Activated CD4-positive, alpha-beta T cell treated with anti-CD3 and anti-CD28 coated beads for 24 hours (primary cell): ENCODE measurements at places on chromosomes 6 and 20.

DNA sequence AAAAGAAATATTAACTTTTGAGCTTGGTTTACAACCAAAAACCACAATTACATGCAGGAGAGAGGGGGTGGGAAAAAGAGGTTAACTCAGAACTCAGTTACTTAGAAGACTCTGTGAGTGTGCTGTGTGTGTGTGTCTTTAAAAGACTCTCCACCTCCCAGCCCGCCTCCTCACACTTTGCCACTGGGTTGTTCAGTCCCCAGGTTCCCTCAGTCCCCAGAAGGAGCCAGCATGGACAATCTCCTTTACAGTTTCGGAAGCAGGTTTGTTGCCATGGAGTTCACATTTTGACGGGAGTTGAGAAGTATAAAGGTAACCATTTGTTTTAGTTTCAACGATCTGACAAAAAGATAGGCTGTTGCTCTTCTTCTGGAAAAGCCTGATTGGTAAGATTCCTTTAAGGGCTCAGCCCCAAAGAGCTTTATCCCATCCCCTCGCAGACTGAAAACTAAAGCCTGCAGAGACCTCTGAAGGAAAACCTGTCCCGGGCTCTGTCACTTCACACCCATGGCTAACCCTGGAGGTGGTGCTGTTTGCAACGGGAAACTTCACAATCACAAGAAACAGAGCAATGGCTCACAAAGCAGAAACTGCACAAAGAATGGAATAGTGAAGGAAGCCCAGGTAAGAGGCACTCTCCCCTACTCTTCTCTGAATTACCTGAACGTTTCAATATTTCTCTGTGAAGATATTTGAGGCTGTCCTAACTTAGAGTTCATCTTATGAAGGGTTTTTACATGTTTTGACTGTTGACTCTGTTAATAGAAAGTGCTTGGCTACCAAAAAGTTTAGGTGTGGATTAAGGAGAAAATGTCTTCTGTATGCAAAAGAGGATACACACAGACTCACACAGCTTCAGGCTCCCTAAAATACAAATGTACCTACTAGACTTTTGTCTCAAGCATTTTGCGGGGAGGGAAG, at the start of gene SPTLC3:
Gene SPTLC3, plus strand, starts transcription at position 212 of the 921 bp plus-strand sequence. Its CDS starts 296 bp downstream, at position 508.
- no peak for DNase-seq

- no peak for DNase-seq
Observed at GRCh38 chr6:35602133-35602946, 86.4 kb downstream of the FKBP5 start.

- DNase-seq, result no peak
Observed at GRCh38 chr6:109498052-109498451, 15.0 kb upstream of the ZBTB24 start.

DNA sequence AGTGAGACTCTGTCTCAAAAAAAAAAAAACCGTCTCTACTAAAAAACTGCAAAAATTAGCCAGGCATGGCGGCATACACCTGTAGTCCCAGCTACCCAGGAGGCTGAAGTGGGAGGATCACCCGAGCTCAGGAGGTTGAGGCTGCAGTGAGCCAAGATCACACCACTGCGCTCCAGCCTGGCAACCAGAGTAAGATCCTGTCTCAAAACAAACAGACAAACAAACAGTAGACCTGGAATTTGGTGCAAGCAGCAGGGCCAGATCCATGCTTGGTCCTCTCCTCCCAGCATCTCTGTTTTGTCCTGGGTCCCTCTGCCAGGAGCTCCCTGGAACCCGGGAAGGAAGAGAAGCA, 11.6 kb downstream of the RIPOR3 start:
- no peak for DNase-seq

DNA sequence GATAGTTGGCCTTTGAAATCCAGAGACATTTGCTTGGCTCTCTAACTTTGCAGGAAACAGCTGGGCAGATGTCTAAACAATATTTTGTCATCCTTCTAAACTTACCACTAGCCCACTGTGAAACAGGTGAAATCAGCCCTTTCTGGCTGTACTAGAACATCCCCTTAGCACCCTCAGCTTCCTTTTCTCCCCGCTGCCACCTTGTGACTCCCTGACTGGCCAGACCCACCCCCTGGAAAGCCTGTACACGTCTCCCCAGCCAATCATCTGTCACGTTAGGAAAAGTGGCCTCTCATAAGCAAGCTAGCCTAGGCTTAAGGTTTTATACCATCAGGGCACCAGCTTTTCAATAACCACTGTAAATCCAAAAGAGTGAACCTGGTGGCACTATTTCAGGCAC, 88.6 kb upstream of the E2F3 start:
- no peak for DNase-seq

DNA sequence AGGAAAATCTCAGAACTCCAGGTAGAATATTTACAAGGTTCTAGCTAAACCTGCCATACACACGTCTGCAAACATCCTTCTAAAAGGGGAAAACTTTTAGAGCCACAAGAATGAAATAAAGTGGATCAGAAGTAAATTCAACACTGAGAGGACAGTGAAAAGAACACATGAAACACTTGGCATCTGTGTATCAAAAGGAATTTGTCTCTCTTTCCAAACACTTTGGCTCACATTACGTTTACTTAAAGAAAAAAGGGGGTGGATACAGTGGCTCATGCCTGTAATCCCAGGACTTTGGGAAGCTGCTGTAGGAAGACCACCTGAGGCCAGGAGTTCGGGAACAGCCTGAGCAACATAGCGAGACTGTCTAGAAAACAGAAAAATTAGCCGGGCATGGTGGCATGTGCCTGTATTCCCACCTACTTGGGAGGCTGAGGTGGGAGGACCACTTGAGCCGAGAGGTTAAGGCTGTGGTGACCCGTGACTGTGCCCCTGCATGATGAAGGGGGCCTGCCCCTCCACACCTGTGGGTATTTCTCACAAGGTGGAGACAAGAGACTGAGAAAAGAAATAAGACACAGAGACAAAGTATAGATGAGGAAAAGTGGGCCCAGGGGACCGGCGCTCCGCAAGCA, 35.4 kb downstream of the NINL start:
- no peak for DNase-seq

DNA sequence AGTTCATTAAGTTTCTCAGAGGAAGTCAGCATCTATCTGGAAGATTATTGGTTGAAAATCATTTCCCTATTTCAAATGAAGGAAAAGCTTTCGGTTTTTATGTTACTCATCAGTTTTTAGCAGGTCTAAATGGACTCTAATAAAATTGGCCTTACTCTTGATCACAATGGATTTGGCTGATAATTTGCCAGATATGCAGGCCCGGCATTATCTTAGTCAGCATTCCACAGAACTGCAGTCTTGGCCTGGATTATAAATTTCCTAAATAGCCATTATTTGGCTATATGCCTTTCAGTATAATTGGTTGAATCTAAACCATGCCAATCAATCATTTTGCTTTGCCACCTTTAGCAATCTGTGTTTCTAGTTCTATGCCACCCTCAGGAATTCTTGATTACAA, 91.7 kb upstream of the KCNQ5 start:
- no peak for DNase-seq

- DNase-seq, result no peak
Observed at GRCh38 chr6:121090492-121090891, 243.8 kb downstream of the TBC1D32 start.

DNA sequence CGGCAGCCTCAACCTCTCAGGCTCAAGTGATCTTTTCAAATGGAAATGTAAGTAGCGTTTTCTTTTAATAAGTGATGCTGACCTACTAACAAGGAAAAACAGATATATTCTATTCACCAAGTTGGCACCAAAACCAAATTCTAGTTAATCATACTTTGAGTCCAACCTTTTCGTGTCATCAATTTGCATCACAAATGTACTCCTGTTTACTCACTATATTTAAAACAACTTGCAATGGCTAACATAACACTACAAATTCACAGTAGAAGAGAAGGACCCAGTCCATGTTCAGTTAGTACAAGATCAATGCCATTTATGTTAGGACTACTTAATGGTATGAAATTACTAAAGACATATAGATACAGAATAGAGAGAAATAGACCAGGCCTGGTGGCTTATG, 50.0 kb downstream of the MDN1 start:
- no peak for DNase-seq

GRCh38 chr6:91743756-91744155, 1156.9 kb upstream of the MAP3K7 start:
- DNase-seq, result no peak

DNA sequence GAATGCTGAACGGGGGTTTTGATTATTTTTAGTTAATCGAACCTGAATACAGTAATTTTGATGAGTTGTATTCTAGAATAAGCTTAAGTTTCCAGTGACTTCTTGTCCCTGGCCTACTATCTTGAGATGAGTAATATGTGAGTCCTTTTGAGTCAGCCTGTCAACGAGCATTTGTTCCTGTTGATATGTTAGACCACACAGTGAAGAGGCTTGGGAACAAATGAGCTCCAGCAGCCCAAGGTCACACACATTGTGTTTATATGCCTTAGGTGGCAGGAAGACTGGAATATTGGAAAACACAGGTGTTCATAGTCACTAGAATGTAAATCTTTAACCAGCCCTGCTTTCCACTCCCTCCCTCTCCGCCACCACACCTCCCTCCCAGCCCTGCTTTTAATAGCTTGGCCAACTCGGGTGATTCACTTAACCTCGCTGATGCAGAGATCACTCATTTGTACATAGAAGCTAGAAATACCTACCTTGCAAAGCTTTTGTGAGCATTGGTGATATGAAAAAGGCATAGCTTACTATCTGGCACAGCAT, 9.1 kb downstream of the SMPDL3A start:
- no peak for DNase-seq

DNA sequence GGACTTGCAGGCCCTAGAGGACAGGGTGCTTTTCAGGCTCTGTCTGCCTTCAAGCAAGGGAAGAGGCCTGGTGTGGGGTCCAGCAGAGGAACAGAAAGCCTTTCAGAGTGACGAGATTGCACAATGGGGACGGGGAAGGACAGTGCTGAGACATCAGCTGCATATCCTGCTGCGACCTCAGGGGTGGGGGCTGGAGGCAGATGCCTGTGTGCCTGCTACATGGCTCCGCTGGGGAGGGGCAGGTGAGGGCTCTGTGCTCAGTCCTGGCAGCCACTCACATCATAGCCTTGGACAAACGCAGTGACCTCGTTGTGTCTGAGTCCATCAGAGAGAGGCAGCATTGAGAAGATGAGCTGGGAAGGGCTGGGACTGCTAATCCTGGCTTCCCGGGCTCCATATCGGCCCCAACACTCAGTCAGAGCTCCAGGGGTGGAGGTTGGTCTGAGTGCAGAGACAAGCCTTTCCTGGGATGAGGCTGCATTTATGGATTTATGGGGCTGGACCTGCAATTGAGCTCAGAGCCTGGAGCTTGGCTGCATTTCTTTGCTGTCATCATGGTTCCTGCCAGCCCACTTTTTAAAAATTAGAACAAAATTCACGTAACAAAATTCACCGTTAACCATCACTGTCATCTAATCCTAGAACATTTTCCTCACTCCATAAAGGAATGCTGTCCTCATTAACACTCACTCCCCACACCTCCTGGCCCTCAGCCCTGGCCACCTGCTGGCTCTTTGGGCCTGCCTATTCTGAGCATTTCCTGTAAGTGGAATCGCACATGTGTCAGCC, 196.9 kb upstream of the SLC24A3 start:
- DNase-seq, result no peak

DNA sequence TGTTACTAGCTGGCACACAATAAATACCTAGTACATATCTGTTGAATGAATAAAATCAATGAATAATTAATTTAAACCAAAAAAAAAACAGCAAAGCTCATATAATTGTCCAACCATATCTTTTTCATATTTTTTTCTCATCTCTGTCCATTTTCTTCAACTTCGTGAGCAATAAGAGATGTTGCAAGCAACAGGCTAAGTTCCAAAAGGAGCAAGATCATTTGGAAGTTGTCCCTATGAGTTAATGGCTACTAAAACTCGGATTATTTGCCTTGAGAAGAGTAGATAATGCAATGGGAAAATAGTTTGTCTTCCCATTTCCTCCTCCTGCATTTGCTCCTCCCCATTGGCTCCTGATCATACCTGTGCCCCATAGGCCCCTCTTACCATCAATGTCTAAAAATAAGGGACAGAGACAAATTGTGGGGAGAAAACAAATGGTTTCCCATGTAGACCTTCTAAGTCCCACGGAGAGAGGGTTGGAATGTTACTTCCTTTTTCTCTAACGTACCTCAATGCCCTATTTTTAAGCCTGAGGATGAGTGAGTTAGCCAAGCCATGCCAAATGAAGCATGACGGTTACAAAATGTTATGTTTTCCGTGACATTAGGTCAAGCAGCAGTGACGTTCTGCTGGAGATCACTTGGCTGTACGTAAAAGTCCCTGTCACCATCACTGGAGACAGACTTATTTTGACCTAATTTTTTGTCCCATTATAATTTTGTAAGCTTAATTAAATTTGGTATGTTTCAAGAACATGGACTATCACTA, 217.3 kb upstream of the PREP start:
- DNase-seq, result no peak

GRCh38 chr20:9228774-9229450, 160.0 kb downstream of the PLCB4 start:
- no peak for DNase-seq

GRCh38 chr20:4810426-4811019, 88.8 kb downstream of the PRND start:
- DNase-seq, result no peak

GRCh38 chr20:45890077-45890984, 677 bp downstream of the NEURL2 start:
- no peak for DNase-seq

DNA sequence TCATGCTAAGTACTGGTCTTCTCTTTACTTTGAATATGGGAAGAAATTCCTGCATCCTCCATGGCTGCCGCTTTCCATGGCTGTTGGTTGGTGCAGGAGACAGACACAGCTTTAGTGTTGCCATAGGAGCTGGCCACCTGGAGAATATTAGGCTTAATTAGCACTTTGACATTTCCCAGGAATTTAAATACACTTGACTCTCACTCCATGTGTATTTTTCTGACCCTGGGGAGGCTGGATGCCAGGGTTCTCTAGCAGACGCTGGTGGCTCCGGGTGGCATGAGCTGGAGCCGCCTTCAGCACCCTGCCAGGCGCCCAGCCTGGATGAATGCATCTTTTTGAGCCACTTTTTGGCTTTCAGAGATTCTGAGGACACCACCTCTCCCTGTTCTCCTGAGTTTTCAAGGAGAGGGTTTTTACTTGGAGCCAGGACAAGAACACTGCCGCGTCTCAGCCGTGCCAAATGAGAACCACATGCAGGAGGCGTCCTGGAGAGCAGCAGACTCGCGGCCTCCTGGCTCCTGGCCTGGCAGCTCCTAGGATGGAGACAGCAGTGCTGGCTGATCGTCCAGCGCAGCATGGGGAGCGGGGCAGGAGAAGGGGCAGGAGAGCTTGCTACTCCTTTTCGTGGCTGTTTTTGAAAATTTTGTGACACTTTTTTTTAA, 258.8 kb downstream of the SMOC2 start:
- DNase-seq, result no peak

DNA sequence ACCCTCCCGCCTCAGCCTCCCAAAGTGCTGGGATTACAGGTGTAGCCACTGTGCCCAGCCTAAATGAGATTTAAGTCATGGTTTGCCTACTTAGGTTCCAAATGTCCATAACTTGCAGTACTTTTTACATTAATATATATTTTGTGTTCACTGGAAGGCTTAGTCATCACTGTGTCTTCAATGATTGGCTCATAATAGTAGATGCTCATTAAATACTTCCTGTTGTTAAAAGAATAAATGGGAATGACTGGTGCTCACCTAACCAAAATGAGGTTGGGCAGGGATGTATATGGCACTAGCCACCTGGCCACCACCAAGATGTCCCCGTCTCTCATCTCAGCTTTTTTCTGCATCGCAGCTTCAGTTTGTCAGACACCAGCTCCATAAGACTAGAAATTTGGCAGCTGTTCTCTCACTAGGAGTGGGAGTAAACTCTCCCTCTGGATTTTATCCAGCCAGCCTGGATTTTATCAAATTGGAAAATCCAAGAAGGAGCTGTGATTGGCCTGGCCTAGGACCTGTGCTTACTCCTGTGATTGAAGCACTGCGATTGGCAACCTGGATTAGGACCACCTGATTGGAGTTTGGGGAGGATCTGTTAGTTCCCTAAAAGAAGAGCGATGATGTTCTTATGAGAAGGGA, 1.1 kb upstream of the GLO1 start:
- DNase-seq, result no peak
